ENCODE measurements at places on chromosomes 1 and 21. TPM values are rescaled to one million over a fixed set of nuclear protein-coding genes. Genes with fewer than 3 reads are reported as not detected.
A peak's percentile ranks its signal among the peaks of the same experiment; 100 is the strongest.

- no peak for DNase-seq
Measured at GRCh38 chr1:80876035-80876434, 924.7 kb upstream of the ADGRL2 start.

GRCh38 chr1:59006289-59006658 lies 222.4 kb upstream of the JUN start:
- DNase-seq, result no peak

DNA sequence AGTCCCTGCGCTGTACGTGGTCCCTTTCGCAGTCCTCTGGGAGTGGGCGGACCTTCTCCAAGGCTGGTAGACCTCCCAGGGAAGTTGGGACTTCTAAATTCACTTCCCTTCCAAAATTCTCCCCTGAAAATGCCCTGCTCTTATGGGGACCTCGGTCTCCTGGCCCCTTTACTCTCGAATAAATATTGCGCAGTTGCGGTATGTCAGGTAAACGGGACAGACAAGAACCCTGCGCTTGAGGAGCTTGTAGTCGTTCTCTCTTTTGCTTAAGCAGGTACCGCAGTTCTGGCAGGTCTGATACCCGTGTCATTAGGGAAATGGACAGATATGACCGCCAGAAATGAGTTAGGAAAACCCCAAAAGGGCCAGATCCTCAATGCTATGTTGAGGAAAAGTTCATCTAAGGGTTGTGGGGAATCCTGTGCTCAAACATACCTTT lies 561 bp downstream of the KIF2C start:
- no peak for DNase-seq

The RPAP2 gene
- 40.7 TPM for total RNA-seq

The GJA8 gene
- total RNA-seq, result not detected

The TMEM240 gene
- total RNA-seq, result 0.33 TPM

DNA sequence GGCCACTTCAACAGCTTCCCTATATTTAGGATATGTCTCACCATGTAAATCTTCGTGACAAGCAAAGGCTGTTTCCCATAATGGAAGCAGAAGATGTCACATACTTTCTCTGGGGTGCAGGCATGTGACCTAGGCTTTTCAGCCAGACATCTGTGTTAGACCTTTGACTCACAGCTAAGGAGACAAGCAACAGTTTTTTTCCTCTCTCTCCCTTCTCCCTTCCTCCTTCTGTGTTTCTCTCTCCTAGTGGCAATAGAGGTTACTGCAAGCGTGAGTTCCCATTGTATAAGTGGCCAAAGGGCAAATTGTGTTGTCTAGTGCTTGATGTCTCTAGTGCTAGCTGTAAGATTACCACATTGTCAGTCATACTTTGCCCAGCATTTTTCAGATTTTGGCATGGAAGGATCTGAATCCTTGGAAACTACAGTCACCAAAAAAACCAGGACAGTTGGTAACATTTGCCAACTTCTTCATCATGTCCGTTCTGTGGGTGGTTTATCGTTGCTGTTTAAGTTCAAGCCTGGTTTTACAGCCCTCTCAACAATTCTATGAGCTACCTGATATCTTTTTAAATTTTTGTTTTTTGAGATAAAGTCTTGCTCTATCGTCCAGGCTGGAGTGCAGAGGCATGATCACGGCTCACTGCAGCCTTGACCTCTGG lies 44.4 kb upstream of the RABGAP1L start:
- peak; percentile 15 for DNase-seq

- DNase-seq, result peak; percentile 23
Measured at GRCh38 chr1:15584489-15585363, at the start of gene AGMAT. Gene AGMAT, minus strand, starts transcription at chr1:15585051. Its CDS starts 84 bp downstream, at chr1:15584967.

The VAMP3 gene
- total RNA-seq, result 32.5 TPM

All from CD8-positive, alpha-beta memory T cell (primary cell).